CD14-positive monocyte (primary cell): ENCODE measurements at places on chromosomes 16 and 17. TPM values are rescaled to one million over a fixed set of nuclear protein-coding genes. Genes with fewer than 3 reads are reported as not detected.

DNA sequence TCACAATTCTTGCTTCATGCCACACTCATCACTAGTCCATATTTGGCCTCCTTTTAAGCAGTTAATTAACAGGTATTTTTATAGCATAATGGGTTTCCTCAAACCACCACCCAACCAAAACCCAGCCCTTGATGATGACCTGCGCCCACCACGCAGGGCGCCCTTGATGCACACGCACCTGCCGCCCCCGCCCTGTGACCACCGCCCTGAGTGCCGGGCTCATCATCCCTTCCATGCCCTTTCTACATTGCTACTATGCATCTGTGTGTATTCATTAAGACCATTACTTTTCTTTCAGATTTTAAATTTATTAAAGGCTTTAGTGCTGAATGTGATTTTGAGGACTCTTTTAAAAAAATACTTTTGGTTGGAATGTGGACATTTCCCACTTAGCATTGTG is 204.8 kb upstream of the CHMP6 start:
- H3K4me3 ChIP-seq = no peak overlapping the region
- H3K4me1 ChIP-seq = peaks cover 2% of the 10 kb centered on the region
- peaks cover 8% of the 10 kb centered on the region for H3K36me3 ChIP-seq
- no peaks in the 10 kb centered on the region for H3K27me3 ChIP-seq

GRCh38 chr17:31398381-31399311 is 7.2 kb downstream of the RAB11FIP4 start:
- no peak overlapping the region for H3K4me3 ChIP-seq
- no peaks in the 10 kb centered on the region for H3K4me1 ChIP-seq
- H3K36me3 ChIP-seq = no peaks in the 10 kb centered on the region
- H3K27ac ChIP-seq = no peak overlapping the region
- peak; percentile 27 for DNase-seq

GRCh38 chr16:10122546-10122945 is 59.7 kb downstream of the GRIN2A start:
- no peak overlapping the region for H3K27ac ChIP-seq
- no peaks in the 10 kb centered on the region for H3K27me3 ChIP-seq
- no peaks in the 10 kb centered on the region for H3K4me1 ChIP-seq
- H3K4me3 ChIP-seq = no peak overlapping the region

Gene LAT
- polyA plus RNA-seq = 1.9 TPM

DNA sequence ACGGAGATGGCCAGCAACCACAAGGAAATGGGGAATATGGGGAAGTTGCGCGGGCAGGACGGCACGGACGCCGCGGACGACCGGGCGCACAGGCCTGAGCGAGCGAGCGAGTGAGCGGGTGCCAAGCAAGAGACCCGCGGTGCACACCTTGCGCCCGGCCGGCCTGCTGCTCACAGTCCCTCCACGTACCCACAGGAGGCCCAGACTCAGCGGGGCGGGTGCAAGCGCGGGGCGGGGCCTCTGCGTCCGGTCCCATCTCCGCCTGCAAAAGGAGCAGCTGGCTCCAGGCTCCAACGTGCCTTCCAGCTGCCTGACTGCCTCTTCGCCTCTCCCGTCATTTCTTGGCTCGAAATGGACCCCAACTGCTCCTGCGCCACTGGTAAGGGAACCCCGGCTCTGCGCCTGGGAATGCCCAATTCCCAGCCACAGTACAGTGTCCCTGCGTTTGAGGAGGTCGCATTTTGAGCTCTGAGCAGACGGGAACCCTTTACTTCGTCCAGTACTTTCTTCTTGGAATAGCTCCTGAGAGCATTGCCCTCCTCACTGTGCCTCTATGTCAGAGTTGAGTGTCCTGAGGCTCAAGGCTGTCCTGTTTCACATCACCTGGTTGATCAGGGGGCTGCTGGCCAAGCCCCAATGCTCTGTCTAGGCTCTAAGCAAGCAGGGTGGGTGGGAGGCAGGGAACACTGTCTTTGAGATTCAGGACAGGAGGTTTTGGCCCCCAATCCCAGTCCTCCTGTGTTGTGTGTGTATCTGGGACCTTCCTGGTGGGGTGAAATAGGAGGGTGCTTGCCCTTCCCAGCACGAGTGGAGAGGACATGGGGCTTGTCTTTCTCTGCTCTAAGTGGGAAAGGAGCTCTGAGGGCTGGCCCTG is 8.1 kb upstream of the MT1E start:
- no peak overlapping the region for H3K27ac ChIP-seq
- peak; percentile 27 for DNase-seq
- peaks cover 14% of the 10 kb centered on the region for H3K4me1 ChIP-seq
- peaks cover 18% of the 10 kb centered on the region for H3K27me3 ChIP-seq

GRCh38 chr16:79698341-79698753 is 97.8 kb upstream of the MAF start:
- no peaks in the 10 kb centered on the region for H3K36me3 ChIP-seq
- DNase-seq = no peak
- no peaks in the 10 kb centered on the region for H3K27me3 ChIP-seq
- no peaks in the 10 kb centered on the region for H3K4me1 ChIP-seq
